ENCODE measurements at places on chromosomes 7 and 10.

DNA sequence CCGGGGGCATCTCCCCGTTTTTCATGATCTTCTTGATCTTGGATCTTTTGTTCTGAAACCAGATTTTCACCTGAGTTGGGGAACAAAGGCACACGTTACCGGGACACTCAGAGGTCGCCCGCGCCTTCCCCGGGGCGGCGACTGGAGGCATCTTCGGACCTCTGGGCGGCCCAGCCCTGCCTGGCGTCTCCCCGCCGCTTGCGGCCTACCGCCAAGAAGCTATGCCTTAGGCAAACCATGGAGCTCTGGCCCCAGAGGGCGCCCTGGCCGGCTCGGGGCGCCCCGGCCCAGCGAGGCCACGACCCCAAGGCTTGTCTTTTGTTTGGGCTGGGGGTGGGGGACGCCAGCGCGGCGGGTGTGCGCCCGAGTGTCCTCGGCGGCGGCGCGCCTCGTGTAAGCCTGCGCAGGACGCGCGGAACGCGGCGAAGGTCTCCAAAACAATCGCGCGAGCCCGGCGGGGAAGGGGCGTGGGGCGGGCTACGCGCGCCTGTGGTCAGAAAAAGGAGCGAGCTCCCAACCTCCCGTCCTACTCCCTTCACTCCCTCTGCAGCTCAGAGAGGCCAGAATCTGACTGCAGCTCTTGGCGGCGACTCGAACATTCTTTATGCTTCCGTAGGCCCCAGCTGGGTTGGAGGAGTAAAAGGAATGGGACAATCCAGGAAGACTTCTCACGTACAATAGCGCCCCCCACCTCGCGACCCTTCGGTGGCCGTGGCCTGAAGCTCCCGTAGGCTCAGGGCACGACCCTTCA is 3.5 kb downstream of the DLX5 start:
- no peak for DNase-seq

- DNase-seq, result peak; percentile 29
Measured at GRCh38 chr10:97849687-97850402, at the start of gene GOLGA7B. GOLGA7B (plus strand) TSS chr10:97849843; CDS start chr10:97850304, 461 bp downstream.

DNA sequence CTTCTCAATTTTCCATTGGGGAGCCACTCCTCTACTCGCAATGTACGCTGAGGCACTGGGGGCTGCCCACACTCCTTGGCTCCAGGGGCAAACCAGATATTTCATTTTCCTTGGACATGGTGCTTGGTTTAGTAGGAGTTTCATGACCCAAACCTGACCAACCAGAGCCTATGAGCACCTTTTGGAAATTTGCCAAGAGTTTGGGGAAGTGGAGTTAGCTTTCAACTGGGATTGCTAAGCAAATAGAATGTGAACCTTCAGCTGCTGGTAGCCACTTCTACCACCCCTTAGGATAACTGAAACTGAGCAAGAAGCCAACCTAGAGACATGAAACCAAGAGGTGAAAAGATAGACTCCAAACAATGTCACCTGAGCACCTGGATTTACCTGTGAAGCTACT is 74.9 kb upstream of the COL13A1 start:
- DNase-seq, result no peak

- DNase-seq, result peak; percentile 22
Measured at GRCh38 chr10:60732198-60732806, 46.0 kb upstream of the CDK1 start.

DNA sequence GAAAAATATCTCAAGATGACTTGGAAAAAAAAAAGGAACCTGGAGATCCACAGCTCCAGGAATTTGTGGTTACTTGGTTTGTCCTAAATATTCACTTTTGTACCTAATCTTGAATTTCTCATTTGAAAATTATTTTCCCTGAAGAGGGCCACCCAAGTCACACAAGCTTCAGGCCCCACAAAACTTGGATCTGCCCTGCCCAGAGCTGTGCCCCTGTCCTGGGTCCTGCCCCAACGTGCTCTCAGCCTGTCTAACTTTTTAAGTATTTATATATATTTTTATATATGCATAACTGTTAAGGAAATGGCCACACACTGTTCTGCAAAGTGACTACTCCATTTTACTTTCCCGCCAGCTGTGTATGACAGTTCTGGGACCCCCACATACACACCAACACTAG is 123.5 kb downstream of the ARHGAP22 start:
- no peak for DNase-seq

DNA sequence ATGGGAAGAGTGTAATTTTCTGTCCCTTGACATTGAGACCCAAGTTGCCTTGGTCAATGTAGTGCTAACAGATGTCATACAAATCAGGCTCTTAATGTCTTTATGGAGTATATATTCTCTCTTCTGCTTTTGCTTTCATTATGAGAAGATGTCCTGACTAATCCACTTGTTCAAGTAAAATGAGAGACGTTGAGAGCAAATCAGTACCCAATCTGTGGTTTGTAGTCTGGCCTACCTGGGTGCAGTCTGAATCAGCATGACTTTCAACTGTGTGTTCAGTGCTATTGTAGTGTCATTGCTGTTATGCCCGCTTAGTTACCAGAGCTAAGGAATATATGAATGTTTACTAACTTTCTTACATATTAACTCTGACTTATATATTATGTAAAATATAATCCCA is 612.4 kb downstream of the ANKRD7 start:
- DNase-seq, result no peak

DNA sequence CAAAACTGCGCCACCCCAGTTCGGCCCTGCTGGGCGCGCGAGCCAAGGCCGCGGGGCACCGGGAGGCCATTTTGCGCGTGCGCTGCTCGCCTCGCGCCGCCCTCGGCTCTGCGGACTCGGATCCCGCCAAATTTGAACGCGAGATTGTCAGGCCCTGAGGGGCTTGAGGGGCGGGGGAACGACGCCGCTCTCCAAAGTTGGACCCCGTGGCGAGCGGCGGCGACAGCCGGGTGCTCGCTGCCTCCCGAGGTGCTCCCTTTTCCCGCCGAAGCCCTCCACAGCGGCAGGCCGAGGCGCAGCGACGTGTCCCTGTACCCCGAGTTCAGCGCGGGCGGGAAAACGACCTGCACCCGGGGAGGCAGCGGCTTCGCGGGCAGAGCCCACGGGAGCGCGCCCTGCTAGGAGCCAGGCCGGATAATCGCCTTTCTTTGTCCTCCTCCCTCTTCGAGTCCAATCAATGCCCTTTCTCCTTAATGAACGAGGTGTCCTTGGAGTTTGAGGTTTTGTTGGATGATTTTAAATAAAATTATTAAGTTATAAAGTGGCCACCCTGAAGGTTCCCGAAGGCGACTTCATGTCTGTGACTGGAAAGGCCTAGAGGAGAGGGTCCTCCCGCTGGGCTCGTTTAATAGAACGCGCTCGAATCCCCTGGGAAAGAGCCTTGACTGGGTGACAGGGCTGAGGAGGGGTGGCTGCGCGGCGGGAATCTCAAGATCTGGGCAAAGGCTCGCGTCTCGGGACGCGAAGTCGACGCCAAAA is 10.7 kb upstream of the SPAG6 start:
- DNase-seq, result peak; percentile 13

- DNase-seq, result no peak
Measured at GRCh38 chr10:49508249-49508648, 30.7 kb downstream of the ERCC6 start.

DNA sequence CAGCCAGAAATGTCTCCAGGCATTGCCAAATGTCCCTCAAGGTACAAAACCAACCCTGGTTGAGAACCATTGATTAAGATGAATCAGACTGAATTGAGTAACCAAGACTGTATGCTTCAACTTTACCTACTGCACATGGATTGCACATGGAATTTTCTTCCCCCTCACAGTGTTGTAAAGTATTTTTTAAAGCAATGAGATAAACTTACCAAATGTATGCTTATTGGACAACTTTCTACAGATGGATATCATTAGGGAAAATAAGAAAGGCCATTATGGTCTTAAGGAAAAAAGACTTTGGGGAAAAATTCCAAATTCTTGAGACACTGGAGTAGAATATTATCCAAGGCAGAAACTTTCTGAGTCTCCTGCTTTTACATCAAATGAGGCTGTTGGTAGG is 20.9 kb upstream of the MTPN start:
- DNase-seq, result no peak

DNA sequence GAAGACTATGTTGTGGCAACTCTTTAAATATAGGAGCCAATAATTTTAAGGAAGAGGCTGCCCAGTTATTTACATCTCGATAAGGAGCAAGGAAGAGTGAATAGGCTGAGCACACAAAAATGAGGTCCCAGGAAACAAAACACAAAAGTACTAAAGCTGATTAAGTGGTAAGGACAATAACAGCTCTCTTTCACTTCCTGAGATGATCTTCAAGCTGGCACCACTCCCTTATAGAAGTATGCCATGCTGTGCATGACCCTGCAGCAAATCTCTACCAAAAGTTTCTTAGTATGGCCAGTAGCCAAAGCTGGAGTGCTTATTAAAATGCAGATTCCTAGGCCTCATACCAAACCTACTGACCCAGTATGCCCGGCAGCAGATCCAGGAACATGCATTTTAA is 39.7 kb downstream of the CADPS2 start:
- no peak for DNase-seq

- DNase-seq, result no peak
Measured at GRCh38 chr7:93910076-93910994, 4.0 kb downstream of the GNGT1 start.

DNA sequence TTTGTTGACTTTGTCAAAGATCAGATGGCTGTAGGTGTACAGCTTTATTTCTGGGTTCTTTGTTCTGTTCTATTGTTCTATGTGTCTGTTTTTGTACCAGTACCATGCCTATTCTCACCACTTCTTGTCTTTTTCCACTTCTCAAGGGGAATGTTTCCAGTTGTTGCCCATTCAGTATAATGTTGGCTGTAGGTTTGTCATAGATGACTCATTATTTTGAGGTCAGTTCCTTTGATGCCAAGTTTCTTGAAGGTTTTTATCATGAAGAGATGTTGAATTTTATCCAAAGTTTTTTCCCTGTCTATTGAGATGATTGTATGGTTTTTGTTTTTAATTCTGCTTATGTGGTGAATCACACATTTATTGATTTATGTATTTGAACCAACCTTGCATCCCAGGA is 216.7 kb upstream of the RNF32 start:
- no peak for DNase-seq

- DNase-seq, result no peak
Measured at GRCh38 chr10:86393362-86393761, 26.8 kb upstream of the GRID1 start.

DNA sequence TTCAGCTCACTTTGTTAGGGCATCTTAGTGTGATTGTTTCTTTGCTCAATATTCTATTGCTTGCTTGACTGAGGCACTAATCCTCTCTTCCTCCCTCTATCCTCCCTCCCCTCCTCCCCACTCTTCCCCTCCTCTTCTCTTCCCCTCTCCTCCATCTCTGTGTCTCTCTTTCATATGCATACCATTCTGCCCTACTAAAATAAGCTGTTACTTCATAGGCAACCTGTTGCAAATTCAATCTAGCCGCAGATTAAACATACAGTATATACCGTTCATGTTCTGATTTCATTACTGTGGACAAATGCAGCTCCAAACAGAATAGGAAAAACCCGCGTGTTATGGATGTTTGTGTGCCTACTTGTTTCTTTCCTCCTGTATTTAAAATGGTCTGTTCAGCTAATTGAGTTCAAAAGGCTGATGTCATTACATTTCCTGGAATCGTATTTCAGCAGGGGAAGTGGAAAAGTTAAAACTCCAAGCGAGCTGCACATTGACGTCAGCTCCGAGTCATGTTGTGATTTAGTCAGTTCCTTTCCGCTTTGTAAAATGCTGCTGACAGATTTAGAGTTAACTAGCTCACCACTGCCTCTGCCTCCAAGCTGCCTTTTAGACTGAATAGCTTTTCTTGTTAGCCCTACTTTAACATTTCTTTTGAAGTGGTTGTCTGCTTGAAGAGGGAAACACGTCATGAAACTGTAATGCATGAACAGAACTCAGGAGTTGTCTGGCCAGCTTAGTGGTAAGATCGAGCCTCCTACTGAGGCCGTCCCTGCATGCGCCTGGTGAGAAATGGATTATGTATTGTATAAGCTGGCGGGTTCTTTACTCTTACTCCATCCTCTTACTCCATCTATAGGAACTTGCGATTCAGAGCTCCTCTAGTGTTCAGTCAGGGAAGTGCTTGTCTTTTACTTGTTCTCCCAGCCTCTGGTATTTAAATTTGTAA is 69.0 kb downstream of the CREM start:
- DNase-seq, result peak; percentile 89

DNA sequence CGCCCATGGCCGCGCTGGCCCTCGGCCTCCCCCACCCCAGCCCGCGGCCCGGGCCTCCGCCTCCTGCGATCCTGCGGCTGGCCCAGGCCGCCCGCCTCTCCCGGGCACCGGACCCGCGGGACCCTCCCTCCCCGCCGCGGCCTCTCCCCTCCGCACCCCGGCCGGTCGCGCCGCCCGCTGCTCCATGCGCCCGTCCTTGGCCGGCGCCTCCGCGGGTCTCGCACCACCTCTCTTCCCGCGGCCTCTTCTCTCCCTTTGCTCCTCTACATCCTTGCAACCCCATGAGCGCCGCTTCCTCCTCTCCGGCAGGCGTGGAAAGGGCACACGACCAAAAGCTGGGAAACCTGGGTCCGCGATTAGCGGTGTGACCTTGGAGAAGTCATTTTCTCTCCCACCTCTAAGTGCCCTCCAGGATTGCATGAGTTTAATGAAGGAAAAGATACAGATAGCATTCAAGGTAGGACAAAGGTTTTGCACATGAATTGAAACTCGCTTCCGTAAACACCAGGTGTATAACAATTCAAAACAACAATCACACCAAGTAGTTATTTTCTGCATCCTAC is 448 bp upstream of the SRPK2 start:
- peak; percentile 60 for DNase-seq

GRCh38 chr7:118109607-118110006 is 74.4 kb upstream of the LSM8 start:
- DNase-seq, result no peak

DNA sequence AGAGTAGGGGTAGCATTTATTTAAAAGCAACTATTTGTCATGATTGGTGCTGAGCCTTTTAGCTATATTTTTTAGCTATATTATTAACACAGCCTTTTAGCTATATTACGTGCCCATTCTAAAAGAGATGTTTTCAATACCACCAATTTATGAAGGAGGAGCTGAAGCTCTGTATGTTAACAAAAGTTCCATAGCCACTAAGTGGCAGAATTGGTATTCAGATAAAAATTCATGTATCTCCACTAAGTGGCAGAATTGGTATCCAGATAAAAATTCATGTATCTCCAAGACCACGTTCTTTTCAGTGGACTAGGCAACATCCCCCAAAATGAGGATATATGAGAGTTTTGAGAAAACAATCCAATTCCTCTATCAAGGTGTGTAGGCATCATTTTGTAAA is 268.6 kb downstream of the HGF start:
- no peak for DNase-seq

DNA sequence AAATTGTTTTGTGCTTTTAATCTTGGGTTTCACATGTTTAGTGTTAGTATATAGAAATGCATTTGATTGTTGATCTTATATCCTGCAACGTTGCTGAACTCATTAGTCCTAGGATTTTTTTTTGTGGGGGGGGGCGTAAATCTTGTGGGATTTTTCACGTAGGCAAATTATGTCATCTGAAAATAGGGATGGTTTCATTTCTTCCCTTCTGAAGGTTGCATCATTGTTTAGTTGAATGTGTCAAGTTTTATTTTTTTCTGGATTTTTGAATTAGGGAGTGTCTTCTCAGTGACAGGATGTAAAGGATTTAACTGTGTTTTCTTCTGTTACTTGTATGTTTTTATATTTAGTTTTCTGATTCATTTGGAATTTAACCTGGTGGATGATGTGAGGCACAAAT is 26.7 kb downstream of the MKLN1 start:
- peak; percentile 27 for DNase-seq
